ENCODE measurements at places on chromosomes 2 and 18.

- DNase-seq = no peak
Observed at GRCh38 chr2:19833978-19834377, 67.8 kb downstream of the TTC32 start.

DNA sequence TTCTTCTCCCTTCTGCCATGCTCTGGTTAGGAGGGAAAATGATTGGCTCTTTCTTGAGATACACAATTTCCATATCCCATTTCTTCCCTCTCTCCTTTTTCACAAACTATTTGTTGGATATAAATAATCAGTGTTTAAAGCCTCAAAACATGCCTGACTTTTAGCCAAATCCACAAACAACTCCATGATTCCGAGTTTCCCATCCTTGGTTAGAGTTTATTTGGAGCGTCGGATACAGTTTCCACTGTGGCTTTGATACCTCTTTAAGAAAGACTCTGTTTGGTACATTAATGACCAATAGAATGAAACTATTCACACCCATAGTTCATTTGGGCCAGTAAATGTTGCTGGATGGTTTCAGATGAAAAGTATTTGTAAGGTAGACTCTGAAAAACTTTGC is 5.9 kb upstream of the FHL2 start:
- no peak for DNase-seq

GRCh38 chr18:62522178-62522503 is 684 bp upstream of the ZCCHC2 start:
- no peak for DNase-seq

GRCh38 chr2:136920652-136921333 is 155.4 kb downstream of the THSD7B start:
- DNase-seq = no peak

- no peak for DNase-seq
Observed at GRCh38 chr18:8984131-8984721, 118.3 kb upstream of the NDUFV2 start.

DNA sequence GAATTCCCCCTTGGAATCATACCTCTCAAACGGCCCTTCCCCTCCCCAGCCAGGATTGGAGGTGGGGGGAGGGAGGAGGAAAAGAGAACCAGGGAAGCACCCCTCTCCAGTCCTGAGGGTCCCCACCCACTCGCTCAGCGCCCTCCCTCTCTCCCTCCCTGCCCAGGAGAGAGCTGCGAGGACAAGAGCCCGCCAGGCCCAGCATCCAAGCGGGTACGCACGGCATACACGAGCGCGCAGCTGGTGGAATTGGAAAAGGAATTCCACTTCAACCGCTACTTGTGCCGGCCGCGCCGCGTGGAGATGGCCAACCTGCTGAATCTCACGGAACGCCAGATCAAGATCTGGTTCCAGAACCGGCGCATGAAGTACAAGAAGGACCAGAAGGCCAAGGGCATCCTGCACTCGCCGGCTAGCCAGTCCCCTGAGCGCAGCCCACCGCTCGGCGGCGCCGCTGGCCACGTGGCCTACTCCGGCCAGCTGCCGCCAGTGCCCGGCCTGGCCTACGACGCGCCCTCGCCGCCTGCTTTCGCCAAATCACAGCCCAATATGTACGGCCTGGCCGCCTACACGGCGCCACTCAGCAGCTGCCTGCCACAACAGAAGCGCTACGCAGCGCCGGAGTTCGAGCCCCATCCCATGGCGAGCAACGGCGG is 14.4 kb downstream of the HOXD3 start:
- no peak for DNase-seq

GRCh38 chr2:147989809-147990403 is 30.6 kb downstream of the ORC4 start:
- DNase-seq = peak; percentile 48

- DNase-seq = no peak
Observed at GRCh38 chr18:61957801-61958516, 65.2 kb upstream of the RNF152 start.

DNA sequence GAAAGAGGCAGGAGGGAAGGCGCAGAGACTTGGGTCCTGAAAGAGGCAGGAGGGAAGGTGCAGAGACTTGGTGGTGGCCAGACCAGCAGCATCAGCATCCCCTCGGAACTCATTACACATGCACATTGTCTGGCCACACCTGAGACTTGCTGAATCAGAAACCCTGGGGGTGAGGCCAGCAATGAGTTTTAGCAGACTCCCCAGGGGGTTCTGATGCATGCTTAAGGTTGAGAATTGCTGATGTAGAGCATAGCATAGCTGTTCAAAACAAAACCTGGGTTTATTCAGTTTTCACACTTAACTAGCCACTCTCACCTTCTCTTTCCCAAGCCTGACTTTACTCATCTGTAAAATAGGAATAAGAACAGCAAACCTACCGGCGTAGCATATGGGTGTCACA is 122.9 kb downstream of the MRO start:
- no peak for DNase-seq

GRCh38 chr2:28507796-28508764 is 12.2 kb downstream of the PLB1 start:
- peak; percentile 14 for DNase-seq

- DNase-seq = no peak
Observed at GRCh38 chr2:65710779-65711295, 278.4 kb upstream of the SPRED2 start.

GRCh38 chr2:181367411-181367810 is 89.8 kb upstream of the ITGA4 start:
- no peak for DNase-seq

DNA sequence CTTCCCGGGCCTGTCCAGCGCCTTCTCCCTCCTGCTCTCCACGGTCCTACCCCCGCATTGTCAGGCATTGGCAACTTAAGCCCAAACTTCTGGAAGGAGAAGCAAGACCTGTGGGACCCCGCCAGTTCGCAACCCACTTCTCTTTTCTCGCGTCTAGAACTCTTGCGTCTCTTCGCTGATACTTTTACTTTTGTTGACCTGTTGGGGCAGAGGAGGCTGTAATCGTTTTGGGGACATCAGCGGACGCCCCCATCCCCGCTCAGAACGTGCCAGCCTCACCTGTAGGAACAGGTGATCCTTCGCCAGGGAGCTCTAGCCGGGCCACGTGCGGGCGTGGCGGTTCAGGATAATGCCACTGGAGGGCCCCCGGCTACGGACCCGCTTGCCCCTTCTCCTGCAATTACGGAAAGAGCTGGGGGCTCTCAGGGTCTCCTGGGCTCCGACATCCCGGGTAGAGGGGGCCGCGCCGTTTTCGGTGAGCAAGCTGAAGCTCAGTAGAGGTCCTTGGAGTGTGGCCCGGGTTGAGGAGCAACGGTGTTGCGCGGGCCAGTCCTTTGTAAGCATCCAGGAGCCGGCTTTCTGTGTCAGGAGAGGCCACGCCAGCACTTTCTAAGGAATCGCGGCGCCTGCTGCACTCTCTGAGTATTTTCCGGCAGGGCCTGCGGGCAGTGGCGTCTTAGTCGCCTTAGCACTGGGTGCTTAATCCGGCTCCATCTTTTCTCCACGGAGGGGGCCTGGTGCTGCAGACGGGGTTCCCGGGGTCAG is 1.6 kb downstream of the MTCL1 start:
- DNase-seq = no peak

- DNase-seq = no peak
Observed at GRCh38 chr2:195574312-195574711, 82.7 kb upstream of the SLC39A10 start.

GRCh38 chr2:121182520-121182919 is 102.5 kb downstream of the TFCP2L1 start:
- DNase-seq = no peak

GRCh38 chr2:138537170-138537915 is 35.8 kb downstream of the SPOPL start:
- no peak for DNase-seq

- no peak for DNase-seq
Observed at GRCh38 chr18:36459203-36459602, 161.7 kb downstream of the FHOD3 start.

DNA sequence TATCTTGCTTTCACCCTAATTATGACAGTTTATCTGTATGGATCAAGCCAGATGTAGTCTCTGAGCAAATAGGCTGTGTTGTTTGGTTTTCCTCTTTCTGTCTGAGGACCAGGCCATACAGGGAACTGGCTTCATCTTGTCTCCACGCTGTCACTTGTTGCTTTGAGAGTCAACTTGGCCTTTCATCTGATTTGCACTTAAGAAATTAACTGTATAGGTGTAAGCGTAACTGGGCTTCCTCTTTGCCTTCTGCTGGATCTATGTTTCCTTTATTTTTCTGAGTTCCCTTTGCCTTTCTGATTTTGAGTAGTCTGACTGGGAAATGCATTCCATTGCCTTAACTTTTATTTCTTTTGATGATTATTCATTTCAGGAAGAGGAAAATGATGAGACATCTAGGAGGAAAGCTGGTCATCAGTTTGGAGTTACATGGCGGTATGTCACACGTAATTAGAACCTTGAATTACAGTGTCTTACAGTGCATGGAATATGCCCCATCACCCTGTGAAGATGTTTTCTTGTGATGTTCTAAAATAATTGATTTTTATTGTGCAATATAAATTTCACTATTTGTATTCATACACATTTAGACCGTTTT is 17.4 kb downstream of the PTCD3 start:
- no peak for DNase-seq

GRCh38 chr2:159110784-159111183 is 142.3 kb downstream of the TANC1 start:
- DNase-seq = no peak

DNA sequence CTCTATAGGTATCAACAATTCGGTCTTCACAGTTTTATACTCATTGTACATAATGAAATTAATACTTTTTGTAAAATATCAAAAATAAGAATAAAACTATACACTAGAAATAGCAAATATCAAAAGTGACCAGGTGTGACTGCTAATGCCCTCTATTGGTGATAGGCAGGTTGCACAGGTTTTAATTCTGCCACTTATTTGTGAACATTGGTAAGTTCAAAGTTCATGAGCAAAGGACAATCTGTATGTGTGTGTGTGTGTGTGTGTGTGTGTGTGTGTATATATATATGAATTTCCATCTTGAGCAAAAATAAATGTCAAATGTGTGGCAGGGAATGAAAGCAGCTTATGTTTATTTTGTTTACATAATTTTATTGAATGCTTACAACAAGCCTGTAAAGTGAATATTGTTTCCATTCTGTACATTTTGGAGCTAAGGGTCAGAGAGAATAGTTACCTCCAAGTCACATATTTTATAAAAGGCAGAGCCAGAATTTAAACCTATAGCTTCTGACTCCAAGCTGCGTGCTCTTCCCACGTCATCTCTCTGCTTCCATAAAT is 537.4 kb downstream of the CPS1 start:
- DNase-seq = no peak

DNA sequence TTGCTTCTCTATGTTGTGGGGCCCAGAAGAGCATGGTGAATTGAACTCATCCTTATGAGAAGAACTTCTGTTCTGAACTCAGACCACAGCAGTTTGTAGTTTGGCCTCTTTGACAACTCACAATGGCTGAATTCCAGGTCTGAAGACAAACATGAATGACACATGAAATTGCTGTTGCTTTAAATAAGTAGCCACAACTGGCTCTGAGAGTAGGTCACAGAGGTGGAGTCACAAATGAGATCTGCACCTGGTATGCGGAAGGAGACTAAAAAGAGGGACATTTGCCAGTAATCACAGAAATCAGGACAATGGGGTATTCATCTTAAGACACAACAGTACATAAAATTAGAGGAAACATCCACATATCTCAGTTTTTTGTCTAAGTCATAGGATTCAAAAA is 290.3 kb upstream of the MMADHC start:
- DNase-seq = no peak

GRCh38 chr2:78541451-78542267 is 483.8 kb upstream of the REG3G start:
- DNase-seq = no peak

DNA sequence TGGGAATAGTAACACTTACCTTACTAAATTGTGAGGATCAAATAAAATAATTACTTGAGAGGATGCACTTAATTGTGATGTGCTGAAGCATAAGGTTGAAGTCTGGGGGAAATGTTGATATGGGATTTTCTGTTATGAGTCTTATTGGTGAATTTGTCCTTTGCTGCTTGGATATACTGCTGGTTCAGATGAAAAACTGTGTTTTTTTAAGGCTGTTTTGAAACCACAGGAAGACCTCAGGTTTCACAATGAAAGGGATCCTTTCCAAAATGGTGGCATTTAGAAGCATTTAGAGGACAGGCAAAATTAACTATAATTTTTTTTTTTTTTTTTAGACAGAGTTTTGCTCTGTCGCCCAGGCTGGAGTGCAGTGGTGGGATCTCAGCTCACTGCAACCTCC is 34.9 kb downstream of the SPATS2L start:
- DNase-seq = no peak

GRCh38 chr18:10490401-10491165 is 35.2 kb upstream of the NAPG start:
- peak; percentile 56 for DNase-seq

DNA sequence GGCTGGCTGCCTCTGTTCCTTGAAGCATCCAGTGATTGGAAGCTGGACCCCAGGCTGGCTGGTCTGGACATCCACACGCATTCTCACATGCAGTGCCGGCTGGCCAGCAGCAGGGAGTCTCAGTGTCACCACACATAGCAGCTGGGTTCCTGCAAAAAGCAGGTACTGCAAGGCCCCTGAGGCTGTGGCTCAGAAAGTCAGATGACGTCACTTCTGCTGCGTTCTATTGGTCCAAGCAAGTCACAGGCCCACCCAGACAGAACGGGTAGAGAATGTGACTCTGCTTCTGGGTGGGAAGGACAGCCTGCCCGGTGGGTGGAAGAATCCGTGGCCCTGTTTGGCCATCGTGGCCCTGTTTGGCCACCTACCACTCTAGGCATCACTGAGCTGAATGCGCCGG is 51.3 kb upstream of the SPP2 start:
- DNase-seq = no peak

- no peak for DNase-seq
Observed at GRCh38 chr2:46686811-46687210, 207.4 kb downstream of the TMEM247 start.

DNA sequence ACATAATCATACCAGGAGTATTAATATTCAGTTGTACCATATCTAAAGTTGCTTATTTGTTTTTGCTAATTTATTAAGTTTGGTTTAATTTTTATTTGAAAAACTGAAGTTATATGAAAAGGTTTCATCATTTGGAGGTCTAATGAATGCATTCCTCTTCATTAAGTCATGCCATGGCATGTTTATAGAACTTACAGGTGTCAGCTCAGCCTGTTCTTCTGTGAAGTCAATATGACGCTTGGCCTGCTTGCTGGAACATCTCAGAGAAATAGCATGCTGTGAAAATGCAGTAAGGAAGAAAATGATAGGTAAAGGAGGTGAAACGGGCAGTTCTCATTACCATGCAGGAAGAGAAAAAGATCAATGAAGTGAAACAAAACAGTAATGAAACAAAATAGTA is 58.2 kb downstream of the RAPH1 start:
- DNase-seq = no peak

DNA sequence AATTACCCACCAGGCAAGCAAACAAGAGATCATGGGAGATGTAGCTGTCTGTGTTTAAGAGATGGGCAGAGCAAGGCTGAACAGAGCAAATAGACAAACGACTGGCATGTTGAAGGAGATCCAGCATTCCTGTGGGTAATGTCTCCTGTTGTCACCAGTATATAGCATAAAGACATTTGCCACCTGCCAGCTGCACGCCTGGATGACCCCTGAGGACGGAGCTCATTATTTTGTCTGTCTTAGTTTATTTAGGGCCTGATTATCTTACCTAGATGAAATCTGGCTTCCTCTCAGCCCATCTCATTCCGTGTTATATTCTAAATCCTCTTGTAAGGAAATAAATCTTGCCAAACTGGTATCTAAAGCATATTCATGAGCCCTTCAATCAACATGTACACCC is 510.3 kb upstream of the LINC00305 start:
- no peak for DNase-seq

Measured in activated CD4-positive, alpha-beta T cell treated with anti-CD3 and anti-CD28 coated beads for 4 hours (primary cell).